ENCODE measurements at places on chromosomes 11 and 22.

GRCh38 chr11:13608656-13609055 lies 59.8 kb upstream of the FAR1 start:
- no peak for DNase-seq
- H3K4me1 ChIP-seq = no peaks in the 10 kb centered on the region
- H3K4me3 ChIP-seq = no peak overlapping the region
- H3K36me3 ChIP-seq = no peaks in the 10 kb centered on the region

DNA sequence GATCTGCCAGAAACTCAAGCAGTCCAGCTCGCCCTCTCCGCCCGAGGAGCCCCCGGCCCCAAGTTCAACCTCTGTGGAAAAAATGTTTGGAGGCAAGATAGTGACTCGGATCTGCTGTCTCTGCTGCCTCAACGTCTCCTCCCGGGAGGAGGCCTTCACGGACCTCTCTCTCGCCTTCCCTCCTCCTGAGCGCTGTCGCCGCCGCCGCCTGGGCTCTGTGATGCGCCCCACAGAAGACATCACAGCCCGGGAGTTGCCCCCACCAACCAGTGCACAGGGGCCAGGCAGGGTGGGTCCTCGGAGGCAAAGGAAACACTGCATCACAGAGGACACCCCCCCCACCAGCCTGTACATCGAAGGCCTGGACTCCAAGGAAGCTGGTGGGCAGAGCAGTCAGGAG lies 20.8 kb downstream of the USP35 start:
- DNase-seq = no peak
- H3K27me3 ChIP-seq = no peaks in the 10 kb centered on the region
- H3K4me3 ChIP-seq = no peak overlapping the region
- H3K4me1 ChIP-seq = peaks cover 15% of the 10 kb centered on the region

- peaks cover 18% of the 10 kb centered on the region for H3K4me1 ChIP-seq
- H3K27ac ChIP-seq = no peak overlapping the region
Observed at GRCh38 chr22:17077255-17077654, 7.5 kb upstream of the IL17RA start.

DNA sequence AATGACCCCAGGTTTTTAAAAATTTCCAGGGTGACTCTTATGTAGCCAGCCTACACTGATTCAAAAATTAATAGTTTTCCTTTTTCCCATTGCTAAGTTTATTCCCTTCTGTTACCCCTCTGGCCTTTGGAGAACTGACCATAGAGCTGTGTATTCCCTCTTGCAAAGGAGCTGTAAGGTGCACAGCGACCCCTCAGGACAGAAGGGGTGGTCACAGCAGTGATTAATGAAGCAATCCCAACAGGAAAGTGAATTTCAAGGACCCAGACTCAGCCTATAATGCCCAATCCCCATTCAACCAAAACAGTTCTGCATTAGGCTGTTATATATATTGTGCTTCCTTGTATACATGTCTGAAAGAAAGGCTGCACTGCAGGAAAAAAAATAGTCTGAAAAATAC lies 147.1 kb downstream of the WT1 start:
- H3K27me3 ChIP-seq = peaks cover 4% of the 10 kb centered on the region
- no peak overlapping the region for H3K4me3 ChIP-seq
- no peak for DNase-seq

- peak; percentile 86 for DNase-seq
- peak overlapping the region; percentile 80 for H3K4me3 ChIP-seq
- H3K36me3 ChIP-seq = no peaks in the 10 kb centered on the region
- no peaks in the 10 kb centered on the region for H3K27me3 ChIP-seq
- peak overlapping the region; percentile 97 for H3K27ac ChIP-seq
Observed at GRCh38 chr11:73995247-73995646, 12.6 kb upstream of the UCP2 start.

DNA sequence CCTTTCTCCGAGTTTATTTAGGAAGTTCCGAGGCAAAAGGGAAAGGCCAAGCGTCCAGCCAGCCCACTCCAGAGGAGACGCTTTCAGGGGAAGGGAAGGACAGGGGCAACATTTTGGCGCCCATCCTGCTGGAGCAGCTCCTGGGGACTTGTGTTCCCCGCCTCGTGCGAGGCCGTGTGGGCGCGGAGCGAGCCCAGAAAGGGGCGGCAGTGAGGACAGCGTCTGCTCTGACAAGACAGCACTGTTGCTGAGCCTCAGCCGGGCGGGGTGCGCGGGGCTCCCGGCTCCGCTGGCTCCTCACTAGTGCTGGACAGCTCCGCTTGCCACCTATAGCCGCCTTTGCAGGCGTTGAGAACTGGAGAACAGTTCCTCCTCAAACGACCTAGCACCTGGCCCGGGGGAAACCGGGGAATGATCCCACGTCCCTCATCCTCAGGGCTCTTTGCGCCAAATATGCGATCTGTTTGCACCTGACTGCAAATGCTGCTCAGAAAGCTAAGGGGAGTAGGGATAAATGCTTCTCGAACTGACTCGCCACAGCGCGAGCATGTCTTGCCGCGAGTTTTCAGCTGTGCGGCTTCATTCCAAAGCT lies 722 bp upstream of the GUCY1A2 start:
- H3K4me1 ChIP-seq = peaks cover 3% of the 10 kb centered on the region
- no peaks in the 10 kb centered on the region for H3K36me3 ChIP-seq
- no peak overlapping the region for H3K27ac ChIP-seq
- peaks cover 40% of the 10 kb centered on the region for H3K27me3 ChIP-seq

DNA sequence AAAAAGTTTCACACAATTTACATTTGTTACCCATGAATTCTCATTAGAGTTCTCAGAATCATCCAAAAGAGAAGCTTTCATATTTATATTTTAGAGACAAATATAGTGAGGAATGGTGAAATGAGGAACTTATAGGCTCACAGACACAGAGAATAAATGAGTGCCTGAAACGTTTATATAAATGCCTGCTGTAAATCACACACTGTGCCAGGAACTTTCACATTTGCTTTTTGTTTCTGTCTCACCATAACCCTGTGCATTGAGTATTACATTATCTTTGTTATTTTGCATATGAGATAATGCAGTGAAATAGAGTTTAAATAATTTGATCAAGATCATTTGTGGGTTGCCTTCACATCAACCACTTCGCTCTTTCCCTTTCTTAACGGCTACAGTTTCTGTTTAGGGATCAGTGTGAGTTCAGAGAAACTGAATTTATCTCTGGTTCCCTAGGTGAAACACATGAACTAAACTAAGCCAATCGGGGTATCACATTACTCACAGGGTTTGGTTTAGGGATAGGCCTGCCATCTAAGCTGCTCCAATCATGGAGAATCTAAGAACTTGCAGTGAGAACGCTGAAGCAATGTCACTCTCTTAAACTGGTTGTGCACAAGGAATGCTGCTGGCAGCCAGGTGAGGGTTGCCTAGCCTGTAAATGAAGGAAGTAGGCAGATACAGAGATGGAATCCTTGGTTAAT lies 1339.2 kb upstream of the TENM4 start:
- H3K4me1 ChIP-seq = no peaks in the 10 kb centered on the region
- no peaks in the 10 kb centered on the region for H3K27me3 ChIP-seq
- no peak overlapping the region for H3K27ac ChIP-seq
- DNase-seq = no peak
- no peaks in the 10 kb centered on the region for H3K36me3 ChIP-seq

- no peaks in the 10 kb centered on the region for H3K4me1 ChIP-seq
- H3K27me3 ChIP-seq = no peaks in the 10 kb centered on the region
- no peak overlapping the region for H3K4me3 ChIP-seq
- no peaks in the 10 kb centered on the region for H3K36me3 ChIP-seq
Observed at GRCh38 chr11:106497822-106498221, 420.4 kb downstream of the AASDHPPT start.

GRCh38 chr22:50601669-50602337 lies 1.2 kb downstream of the MAPK8IP2 start:
- peaks cover 11% of the 10 kb centered on the region for H3K4me1 ChIP-seq
- DNase-seq = no peak
- H3K27ac ChIP-seq = peak overlapping the region; percentile 32
- H3K27me3 ChIP-seq = peaks cover 43% of the 10 kb centered on the region

DNA sequence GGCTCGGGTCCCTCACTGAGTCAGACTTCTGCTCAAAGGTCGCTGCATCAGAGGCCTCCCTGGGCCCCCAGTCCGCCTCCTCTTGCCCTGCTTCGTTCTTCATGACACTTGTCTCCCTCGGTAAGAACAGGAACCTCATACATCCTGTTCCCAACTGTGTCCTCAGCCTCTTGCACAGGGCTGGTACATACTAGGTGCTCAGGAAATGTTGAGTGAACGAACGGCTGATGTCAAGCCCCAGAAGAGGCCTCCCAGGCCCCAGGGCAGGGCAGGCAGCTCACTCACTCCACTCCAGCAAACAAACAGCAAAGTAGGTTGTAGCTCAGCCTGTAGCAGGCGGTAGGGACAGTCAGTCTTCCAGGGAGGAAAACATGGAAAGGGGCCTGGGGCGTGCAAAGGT lies 17.2 kb downstream of the SYNGR1 start:
- H3K27me3 ChIP-seq = peaks cover 3% of the 10 kb centered on the region
- no peak for DNase-seq
- H3K4me1 ChIP-seq = no peaks in the 10 kb centered on the region
- no peaks in the 10 kb centered on the region for H3K36me3 ChIP-seq

All from activated CD4-positive, alpha-beta T cell treated with anti-CD3 and anti-CD28 coated beads, Interleukin-2, amount 10 ng/mL, durations not matched to agents 24 days and 14 days (primary cell).